ENCODE measurements at places on chromosomes 4 and X. TPM values are rescaled to one million over a fixed set of nuclear protein-coding genes. Genes with fewer than 3 reads are reported as not detected.

IL9R gene
- total RNA-seq, result not detected

- no peak for DNase-seq
These were observed 2.9 kb downstream of the LRPAP1 start for GRCh38 chr4:3529363-3529762.

DNA sequence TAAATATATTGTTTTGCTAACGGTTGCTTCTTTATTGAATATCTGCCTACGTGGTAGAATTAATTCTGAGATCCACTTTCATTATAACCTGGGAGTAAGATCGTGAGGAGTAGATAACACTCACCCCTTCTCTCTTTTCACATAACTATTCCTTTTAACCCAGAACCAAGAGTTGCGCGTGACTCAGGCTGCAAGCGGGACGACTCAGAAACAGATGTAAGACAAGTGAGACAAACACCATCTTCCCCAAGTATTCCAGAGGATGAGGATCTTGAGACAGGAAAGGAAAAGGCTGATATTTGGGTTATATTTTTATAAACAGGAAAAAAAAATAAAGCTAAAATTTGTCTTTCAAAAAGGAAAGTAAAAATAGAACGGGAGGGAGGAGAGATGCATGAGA is 318.8 kb upstream of the NOCT start:
- no peak for DNase-seq

- no peak for DNase-seq
These were observed 16.0 kb upstream of the PLA2G12A start for GRCh38 chr4:109745830-109746229.

GRCh38 chr4:132384709-132385108 is 764.4 kb upstream of the PCDH10 start:
- no peak for DNase-seq
